Urothelium cell line (cell line): ENCODE measurements at places on chromosomes 6 and 20.

GRCh38 chr6:73262671-73263569, at the start of gene KHDC1:
TSS of gene KHDC1 (minus strand) at chr6:73263196. CDS start at chr6:73242517, 20,679 bp downstream.
- DNase-seq: peak; percentile 84

- no peak for DNase-seq
Observed at GRCh38 chr20:51452091-51452613, 90.4 kb downstream of the NFATC2 start.

GRCh38 chr20:24448170-24448569, 21.3 kb upstream of the SYNDIG1 start:
- DNase-seq: no peak

DNA sequence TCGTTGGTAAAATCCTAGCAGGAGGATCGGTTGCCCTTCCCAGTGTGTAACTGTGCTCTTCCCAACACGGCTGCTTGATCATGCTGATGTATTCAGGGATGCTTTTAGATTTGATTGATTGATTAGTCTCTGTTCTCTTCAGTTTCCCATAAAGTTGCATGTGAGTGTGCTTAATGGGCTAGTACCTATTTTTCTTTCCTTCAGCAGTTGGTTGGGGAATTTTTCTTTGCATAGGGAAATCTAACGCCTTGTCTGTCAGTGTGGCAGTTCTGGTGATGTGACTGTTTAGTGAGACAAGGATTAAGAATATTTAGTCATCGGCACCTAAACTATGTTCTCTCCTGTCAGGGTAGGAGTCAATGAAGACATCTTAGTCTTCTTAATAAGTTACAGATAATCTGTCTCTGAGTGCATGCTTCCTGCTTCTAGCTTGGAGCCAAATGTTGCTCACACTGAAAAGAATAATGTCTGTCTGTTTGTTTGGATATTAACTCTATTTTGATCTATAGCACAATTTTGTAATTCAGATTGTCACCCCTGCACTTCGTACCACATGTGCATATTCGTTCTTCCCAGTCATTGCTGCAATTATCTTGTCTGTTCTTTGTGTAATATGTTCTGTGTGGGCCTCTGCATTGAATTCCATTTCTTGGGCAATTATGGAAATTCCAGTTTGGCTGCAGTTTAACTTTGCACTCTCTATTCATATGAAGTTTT, 169.9 kb downstream of the EDN1 start:
- no peak for DNase-seq

- DNase-seq: no peak
Observed at GRCh38 chr6:157403686-157404051, 22.7 kb downstream of the ZDHHC14 start.

- DNase-seq: no peak
Observed at GRCh38 chr6:32581315-32582095, 8.1 kb downstream of the HLA-DRB1 start.

- DNase-seq: no peak
Observed at GRCh38 chr6:34324738-34325444, 67.6 kb downstream of the NUDT3 start.

- DNase-seq: no peak
Observed at GRCh38 chr20:50323209-50323608, 132.6 kb downstream of the CEBPB start.

DNA sequence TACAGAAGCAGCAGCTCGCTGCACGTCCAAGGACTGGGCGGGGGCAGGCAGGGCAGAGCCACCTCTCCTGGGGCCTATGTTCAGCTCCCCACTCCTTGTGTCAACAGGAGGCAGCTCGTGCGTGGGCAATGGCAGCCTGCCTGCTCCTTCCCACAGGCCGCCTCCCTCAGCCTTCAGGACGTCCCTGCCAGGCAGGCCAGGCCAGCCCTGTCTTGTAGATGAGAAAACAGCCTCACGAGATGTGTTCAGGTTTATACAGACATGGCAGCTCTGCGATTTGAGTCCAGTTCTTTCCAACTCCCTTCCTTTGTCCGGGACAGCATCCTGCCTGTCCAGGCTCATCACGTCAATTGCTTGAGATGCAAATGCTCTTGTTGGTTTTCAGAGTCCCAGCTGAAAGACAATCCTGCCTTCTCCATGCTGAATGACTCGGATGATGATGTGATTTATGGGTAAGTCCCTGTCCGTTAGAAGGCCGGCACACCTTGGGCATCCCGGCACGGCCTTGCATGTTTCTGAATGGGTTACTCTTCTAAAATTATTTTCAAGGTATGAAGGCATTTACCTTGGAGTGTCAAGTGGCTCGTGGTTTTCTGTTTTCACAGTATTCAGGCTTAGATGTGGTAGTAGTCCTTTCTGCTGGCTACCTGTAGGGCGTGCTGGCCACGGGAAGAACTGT, 13.5 kb downstream of the DYNLT1 start:
- DNase-seq: no peak

- DNase-seq: no peak
Observed at GRCh38 chr6:28239636-28240035, 12.4 kb downstream of the ZKSCAN4 start.

DNA sequence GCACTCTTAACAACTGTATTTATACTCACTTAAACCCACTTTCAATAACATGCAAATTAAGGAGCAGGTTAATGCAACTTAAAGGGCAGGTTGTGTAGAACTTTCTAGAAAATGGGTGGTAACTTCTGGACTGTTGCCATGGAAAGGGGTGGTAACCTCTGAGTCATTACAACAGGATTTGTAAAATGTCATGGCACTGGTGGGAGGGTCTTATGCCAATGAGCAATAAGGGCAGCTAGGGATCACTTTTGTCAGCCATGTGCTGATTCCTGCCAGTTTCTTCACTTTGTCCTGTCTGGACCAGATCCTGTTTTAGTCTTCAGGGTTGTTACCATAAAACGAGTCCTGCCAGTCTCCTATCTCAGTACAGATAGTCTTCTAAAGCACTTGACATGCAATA, 560.5 kb upstream of the PTCHD4 start:
- no peak for DNase-seq

- DNase-seq: no peak
Observed at GRCh38 chr20:50482396-50482981, 27.7 kb upstream of the PTPN1 start.

GRCh38 chr20:40238511-40238910, 450.5 kb downstream of the MAFB start:
- DNase-seq: no peak

DNA sequence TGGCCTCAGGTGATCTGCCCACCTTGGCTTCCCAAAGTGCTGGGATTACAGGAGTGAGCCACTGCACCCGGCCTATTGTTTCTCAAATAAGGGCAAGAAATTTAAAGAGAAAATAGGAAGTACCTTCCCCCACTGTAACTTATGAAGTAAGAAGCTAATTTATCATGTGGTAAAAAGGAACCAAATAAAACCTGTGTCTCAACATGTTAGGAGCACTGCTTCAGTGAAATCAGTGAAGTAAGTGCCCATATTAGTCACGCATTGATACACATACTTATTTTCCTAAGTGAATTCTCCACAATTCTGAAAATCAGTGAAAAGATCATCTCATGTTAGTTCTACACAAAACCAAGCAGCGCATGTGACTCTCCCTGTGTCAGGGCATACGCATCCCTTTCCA, 14.2 kb upstream of the LPA start:
- no peak for DNase-seq

- DNase-seq: no peak
Observed at GRCh38 chr6:100850174-100850573, 31.0 kb downstream of the ASCC3 start.

DNA sequence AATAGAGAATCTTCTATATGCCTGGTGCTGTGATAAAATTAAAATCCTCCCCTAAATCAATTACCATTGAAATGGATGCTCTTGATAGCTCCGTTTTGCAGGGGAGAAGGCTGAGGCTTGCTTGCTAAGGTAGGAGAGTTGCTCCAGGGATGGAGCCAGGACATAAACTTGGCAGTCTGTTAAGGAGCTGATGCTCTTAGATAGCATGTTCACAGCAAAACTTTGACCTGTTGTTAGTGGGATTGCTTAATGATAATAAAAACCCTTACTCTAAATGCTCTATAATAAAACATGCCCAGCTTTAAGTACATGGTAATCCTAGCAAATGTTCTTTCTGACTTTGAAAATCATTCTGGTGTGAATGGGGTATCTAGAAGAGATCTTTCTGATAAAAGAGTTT, 228.4 kb upstream of the JAG1 start:
- no peak for DNase-seq

GRCh38 chr6:74356391-74356790, 660.4 kb downstream of the CD109 start:
- DNase-seq: peak; percentile 40

- DNase-seq: no peak
Observed at GRCh38 chr6:29567991-29568390, 8.5 kb upstream of the UBD start.

- peak; percentile 80 for DNase-seq
Observed at GRCh38 chr6:37242429-37243052, 15.0 kb upstream of the TBC1D22B start.

- DNase-seq: peak; percentile 84
Observed at GRCh38 chr6:1604158-1605003, 5.3 kb upstream of the FOXC1 start.

DNA sequence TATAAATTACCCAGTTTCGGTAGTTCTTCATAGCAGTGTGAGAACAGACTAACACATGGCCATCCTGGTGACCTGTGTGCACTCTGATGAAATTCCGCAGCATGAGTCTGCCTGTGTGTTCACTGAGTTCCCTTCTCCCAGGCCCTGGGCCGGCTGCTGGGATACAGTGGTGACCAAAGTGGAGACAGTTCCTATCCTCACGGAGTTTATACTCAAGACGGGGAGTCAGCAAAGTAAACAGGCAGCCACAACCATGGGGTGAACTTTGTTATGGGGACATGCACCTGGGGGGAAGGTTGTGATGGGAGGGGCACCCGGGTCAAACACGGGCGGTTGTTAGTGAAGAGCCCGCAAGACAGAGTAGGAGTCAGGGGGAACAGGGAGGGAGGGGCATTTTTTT, 202.0 kb downstream of the CDH4 start:
- no peak for DNase-seq

DNA sequence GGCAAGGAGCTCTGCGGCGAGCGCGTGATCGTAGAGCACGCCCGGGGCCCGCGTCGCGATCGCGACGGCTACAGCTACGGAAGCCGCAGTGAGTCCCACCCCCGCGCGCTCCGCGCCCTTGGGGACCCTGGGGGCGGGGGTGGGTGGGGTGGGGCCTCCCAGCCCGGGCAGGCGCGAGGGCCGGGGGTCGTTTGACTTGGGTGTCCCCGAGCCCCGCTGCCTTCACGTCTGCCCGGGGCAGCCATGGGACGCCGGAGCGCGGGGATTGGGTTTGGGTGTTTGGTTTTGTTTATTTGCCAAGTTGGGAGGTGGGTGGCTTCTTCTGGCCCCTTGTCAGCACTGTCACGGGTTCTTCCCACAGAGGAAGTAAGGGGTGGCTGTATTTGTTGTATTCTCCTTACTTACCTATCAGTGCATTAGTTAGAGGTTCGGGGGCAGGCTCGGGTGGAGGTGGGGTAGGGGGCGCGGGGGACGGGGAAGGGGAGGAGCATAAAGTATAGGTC, 777 bp downstream of the SRSF6 start:
- DNase-seq: no peak

DNA sequence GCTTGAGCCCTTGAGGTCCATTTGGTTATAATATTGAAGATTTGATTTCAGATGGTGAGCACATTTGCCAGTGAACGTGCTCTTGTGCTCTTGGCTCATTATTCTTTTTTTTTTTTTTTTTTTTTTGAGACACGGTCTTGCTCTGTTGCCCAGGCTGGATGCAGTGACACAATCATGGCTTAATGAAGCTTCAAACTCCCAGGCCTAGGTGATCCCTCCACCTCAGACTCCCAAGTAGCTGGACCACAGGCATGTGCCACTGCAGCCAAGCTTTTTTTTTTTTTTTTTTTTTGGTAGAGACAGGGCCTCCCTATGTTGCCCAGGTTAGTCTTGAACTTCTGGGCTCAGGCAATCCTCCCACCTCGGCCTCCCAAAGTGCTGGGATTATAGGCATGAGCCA, 176.2 kb downstream of the KLHL32 start:
- no peak for DNase-seq

DNA sequence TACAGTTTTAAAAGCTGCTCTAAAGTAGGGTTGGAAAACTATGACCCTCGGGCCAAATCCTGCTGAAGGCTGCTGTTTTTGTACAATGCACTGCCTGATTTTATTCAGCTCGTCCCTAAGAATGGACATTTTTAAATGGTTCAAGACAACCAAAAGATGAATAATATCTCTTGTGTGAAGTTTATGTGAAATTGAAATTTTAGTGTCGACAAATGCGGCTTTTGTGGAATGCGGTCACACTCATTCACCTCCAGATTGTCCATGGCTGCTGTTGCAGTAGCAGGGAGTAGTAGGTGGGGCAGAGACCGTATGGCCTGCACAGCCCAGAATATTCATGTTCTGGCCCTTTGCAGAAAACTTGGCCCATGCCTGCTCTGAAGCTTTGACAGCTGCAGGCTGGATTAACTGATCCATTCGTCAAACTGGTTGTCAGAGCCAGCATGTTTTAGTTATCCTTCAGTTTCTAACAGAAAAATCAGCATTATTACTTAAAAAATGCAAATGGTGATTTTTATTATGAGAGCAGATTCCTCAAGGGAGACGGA, 91.6 kb downstream of the PSMG4 start:
- no peak for DNase-seq

DNA sequence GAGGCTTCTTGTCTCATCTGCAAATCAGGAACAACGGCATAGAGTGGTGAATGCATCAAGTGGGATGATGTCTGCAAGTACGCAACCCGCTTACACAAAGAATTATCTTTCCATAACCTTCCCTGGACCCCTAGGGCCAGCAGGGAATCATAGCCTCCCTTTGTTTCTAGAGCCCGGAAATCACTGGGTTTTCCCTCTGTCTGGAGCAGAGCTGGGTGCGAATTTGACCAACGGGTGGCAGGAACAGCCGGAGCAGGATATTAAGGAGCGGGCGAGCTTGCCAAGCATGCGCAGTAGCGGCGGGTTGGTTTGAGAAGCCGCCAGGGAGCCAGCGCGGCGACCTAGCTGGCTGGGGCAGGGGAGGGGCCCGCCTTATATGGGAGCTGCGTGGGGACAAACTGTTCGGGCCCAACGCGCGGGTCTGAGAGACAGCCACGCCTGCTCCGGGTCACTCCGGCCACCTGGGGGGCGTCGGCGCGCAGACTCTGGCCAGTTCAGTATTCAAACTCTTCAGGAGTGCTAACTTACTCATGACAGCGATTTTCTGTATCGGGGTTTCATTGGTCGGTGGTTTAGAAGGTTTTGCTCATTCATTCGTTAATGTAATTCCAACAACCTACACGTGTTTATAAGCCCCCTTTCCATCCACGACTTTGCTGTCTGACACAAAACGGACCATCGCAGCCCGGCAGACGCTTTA, 1.6 kb upstream of the KIF16B start:
- peak; percentile 71 for DNase-seq
